Stimulated activated CD8-positive, alpha-beta memory T cell treated with anti-CD3 and anti-CD28 coated beads, Interleukin-12 subunit alpha, Interleukin-12 subunit beta, amount 100 ng/mL, for 4 hours (primary cell): ENCODE measurements at places on chromosomes 11 and 22.

- DNase-seq, result no peak
Observed at GRCh38 chr22:35540595-35541253, at the start of gene RASD2. Gene RASD2, plus strand, starts transcription at chr22:35540831. Its CDS starts 5,979 bp downstream, at chr22:35546810.

DNA sequence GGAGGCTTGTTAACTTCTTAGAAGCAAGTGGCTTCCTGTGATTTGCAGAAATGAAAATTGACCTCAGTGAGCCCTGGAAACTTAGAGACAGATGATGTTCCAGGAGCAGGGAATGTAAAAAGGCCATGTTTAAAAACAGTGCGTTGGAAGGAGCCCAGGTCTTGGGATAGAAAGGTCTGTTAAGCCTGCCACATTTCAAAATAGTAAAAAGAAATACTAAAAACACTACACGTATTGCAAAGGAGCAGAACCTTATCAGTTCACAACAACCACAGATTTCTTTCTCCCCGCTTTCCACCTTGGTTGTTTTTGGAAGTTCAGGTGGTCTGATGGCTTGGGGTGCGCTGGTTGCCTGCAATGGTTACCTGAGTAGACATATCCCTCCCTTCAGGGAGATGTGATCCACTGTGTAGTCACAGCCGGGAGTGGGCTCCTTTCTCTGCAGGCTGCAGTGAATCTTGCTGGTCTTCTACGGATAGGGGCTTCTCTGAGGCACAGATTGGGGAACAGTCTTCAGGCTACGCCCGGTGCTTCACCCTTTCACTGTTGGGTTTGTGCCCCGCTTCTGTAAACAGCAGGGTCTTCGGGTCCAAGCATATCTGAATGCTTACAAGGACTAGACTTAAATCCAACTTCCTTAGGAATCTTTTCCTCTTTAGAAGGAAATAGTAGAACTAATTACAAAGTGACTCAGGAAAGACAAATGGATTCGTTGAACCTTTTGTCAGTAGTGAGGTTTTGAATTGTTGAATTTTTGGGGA, 1.9 kb downstream of the TEAD1 start:
- no peak for DNase-seq

DNA sequence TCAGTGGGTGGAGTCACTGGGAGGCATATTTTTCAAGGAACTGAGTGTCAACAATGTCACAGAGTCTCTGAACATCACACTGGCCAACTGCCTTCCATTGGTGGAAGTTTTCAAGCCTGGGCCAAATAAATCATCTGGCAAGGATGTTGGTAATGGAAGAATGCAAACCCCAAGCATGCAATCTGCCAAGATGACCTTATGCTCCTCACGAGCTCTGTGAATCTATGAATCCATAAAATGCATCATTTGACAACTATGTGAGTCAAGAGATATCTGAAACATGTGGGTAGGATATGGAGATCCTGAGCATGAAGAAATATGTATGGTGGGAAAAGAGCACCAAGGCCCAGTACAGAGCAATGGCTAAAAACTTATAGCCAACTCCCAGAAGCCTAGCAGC, 122.2 kb downstream of the PLEKHA7 start:
- DNase-seq, result no peak

DNA sequence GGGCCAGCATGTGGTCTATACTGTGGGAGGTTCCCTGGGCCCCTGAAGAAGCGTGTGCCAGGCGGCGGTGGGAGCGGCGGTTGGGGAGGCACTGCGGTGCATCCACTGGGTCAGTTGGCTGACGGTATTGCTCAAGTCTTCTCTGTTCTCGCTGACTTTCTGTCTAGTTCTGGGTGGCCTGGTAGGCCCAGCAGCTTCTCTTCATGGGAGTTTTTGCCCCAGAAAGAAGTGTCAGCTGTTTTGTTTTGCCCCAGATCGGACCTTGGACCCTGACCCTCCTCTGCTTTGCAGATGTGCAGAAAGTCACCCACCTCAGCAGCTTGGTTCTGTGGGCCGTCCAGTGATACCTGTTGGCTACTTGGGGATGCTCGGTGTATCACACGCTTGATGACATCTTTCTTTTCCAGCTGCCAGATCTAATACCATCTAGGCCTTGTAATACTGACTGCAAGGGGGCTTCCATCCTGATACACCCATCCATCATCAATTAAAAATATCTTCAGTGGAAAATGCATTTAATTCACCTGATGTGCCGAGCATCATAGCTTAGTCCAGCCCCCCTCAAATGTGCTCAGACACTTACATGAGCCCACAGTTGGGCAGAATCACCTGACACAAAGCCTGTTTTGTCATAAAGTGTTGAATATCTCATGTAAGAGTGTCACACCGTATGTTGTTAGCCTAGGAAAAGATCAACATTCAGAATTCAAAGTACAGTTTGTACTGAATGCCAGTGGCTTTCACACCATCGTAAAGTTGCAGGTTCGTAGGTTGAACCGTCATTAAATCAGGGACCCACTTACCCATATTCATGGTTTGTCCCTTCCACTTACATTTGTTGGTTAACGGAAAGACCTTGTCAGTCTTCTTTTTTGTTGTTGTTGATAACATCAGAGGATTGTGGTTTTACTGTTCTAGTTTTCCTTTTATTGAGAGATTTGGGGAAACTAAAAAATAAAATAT, 13.9 kb downstream of the ZBED4 start:
- no peak for DNase-seq

GRCh38 chr22:50376085-50376651, 33.0 kb downstream of the PPP6R2 start:
- DNase-seq, result no peak

DNA sequence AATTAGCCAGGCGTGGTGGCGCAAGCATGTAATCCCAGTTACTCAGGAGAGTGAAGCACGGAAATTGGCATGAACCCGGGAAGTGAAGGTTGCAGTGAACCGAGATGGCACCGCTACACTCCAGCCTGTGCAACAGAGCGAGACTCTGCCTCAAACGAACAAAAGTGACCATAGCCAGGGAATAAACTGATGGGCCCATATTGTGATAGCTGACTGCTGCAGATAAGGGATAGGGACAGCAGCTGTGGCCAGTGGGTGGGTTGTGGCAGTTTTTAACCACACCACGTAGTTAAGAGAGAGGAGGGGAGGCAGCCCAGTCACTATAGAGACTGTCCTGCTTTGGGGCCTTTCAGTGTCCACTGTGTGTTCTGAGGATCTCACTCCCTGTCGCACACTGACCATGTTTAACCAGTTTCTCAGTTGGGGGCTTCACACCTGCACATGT, 58.9 kb downstream of the PISD start:
- no peak for DNase-seq

DNA sequence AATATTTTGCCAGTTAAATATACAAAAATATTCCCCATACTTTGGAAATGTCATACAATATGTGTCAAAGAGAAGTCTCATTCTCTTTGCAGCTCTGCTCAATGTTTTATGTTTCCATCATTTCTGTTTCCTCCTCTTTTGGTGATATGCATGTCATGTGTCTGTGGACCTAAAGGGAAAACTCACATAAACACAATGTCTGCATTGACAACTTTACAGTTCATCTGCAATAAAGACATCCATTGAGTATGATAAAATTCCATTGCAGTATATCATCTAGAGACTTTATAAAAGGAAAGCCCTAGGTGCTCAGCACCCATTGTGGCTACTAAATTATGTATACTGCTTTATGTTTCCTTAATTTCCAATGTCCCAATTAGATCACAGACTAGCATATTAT, 461.3 kb upstream of the FAT3 start:
- DNase-seq, result no peak

DNA sequence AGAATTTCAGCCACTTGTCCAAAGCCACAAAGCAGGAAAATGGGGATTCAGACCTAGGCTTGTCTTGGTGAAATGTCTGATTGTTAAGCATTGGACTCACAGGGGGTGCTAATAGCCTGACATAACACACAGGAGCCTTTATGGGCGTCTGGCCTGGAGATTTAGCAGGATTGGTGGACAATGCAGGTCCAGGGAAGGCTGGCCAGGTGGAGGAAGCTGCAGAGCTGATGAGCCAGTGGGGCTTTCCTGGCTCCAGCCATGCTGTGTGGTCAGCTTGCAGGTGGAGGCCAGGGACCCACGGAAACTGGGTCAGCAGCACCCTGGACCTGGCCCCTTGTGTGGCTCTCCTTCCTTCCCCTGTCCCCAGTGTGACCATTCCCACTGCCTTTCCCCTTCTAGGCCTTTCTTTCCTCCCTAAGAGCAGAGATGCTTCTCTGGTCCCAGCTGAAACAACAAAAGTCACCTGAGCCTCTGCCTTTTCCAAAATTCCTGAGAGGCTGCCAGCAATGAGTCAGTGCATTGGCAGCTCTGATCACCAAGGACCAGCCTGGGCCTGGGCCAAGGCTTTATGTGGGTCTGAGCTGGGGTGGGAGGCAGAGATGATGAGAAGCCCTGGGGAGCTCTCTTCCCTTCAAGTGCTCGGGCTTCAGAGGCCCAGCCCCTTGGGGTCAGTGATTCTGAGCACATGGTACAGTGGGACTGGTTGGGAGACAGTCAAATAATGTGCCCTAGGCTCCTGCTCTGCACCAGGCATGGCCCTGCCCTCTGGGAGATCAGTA, 85.2 kb downstream of the CCDC81 start:
- DNase-seq, result no peak

DNA sequence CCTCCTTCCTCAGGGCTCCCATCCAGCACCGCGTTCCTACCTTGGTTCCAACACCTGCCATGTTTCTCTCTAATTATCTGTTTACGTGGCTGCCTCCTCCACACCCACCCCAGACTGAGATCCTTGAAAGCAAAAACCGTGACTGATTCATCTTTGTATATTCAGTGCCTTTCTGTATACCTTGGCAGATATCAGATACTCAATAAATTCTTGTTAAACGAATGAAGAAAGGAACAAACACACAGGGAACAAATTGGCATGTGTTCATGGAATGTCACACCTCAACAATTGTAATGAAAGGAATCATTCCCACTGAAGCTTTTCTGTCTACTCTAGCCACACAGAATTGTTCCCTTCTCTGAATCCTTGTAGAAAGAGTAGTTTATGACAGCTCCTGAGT, 20.4 kb upstream of the LRRC55 start:
- no peak for DNase-seq

DNA sequence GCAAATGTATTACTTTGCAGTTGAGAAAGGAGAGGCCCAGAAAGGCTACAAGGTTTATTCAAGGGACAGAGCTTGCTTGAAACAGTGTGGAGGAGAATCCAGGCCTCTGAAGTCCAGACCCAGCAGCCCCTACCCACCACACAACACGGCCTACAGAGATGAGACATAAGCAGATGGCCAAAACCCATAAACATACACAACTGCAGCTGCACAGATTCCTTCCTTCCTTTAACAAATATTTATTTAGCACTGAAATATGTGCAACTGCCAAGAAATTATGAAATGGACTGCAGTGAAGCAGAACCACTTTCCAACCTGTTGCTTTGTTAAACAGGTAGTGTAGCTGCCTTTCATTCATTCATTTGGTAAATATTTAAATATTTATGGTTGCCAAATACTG, 122.3 kb downstream of the SPATA19 start:
- DNase-seq, result no peak

- DNase-seq, result no peak
Observed at GRCh38 chr11:7257724-7258123, 6.0 kb downstream of the SYT9 start.

- no peak for DNase-seq
Observed at GRCh38 chr11:110710628-110711381, 1.4 kb downstream of the ARHGAP20 start.

- no peak for DNase-seq
Observed at GRCh38 chr22:42950281-42950680, 64.7 kb downstream of the PACSIN2 start.
